Left lung (tissue), 14 donors: ENCODE measurements at places on chromosomes 2 and 18. TPM values are rescaled to one million over a fixed set of nuclear protein-coding genes. Genes with fewer than 3 reads are reported as not detected.

- DNase-seq, result no peak
- H3K27me3 ChIP-seq, result no peaks in the 10 kb centered on the region
- H3K4me3 ChIP-seq, result no peak overlapping the region
- H3K27ac ChIP-seq, result no peak overlapping the region
- no peaks in the 10 kb centered on the region for H3K4me1 ChIP-seq
Observed at GRCh38 chr2:160882906-160883305, 277.3 kb upstream of the TANK start.

DNA sequence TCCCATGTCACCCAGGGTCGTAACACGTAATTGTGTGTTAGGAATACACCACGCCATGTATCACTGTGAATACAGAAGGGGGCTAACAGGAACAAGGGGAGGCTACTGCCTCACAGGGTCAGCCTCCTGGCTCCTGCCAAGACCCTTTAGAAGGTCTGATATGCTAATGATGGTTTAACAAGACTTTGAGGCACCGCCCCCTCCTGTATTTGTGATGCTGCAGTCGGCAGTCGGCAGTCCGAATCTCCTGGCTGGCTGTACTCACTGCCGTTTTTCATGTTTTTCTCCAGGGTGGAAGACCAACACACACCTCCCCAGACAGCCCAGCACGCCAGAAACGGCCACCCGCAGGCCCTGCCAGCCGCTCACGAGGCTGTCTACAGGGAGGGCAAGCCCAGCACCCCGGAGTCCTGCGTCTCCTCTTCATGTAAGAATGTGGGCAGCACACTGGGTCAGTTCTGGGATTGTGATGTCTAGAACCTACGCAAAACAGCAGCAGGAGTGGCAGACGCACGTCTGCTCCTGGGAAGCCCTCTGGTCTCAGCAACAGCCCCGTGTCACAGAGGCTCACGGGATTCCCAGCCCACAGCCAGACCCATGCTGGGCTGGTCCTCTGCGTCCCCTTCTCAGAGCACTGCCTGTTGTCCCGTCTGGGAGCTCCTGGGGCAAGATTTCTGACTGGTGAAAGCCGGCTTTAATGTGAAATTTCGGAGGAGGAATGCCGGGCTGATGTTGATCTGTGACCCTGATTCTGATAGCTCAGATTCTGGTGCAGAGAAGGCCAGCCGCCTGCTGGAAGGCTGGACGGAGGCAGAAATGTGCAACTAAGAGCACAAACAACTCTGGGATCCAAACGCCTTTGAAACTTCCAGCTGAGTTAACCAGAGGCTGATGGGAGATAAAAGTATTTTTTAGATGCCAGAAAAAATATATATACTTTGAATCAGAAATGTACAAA lies 39.7 kb upstream of the B3GNT7 start:
- H3K36me3 ChIP-seq, result peaks cover 7% of the 10 kb centered on the region
- no peak overlapping the region for H3K4me3 ChIP-seq
- H3K4me1 ChIP-seq, result no peaks in the 10 kb centered on the region
- H3K27ac ChIP-seq, result no peak overlapping the region

Gene DIPK1C
- 0.20 TPM for polyA plus RNA-seq

Gene GLI2
- polyA plus RNA-seq, result 19.6 TPM

- no peak for DNase-seq
- H3K36me3 ChIP-seq, result no peaks in the 10 kb centered on the region
- H3K4me3 ChIP-seq, result no peak overlapping the region
- no peaks in the 10 kb centered on the region for H3K27me3 ChIP-seq
- no peak overlapping the region for H3K27ac ChIP-seq
Observed at GRCh38 chr2:10776231-10776977, 36.2 kb downstream of the PDIA6 start.

DNA sequence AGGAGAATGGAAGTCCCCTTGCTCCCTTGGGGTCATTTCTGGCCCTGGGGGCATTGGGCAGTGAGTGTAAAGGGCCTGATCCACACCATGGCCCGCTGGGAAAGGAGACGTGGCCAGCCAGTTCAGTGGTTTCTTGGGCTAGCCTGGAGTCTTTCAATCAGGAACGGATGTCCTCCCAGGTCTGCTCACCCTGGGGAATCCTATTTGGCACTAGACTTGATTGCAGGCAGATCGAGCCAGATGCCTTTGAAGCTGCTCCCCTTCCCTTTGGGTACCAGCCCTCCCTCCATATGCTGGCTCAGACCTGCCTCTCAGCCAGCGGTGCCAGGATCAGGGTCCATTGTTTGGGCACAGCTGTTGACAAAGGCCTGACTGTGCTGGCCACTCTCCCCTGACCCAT lies 11.0 kb downstream of the FBLN7 start:
- H3K4me3 ChIP-seq, result no peak overlapping the region
- DNase-seq, result no peak
- no peak overlapping the region for H3K27ac ChIP-seq
- H3K36me3 ChIP-seq, result no peaks in the 10 kb centered on the region
- H3K4me1 ChIP-seq, result no peaks in the 10 kb centered on the region

- H3K36me3 ChIP-seq, result no peaks in the 10 kb centered on the region
- H3K4me1 ChIP-seq, result no peaks in the 10 kb centered on the region
- no peaks in the 10 kb centered on the region for H3K27me3 ChIP-seq
- H3K27ac ChIP-seq, result no peak overlapping the region
- no peak for DNase-seq
Observed at GRCh38 chr2:235114286-235114685, 162.5 kb downstream of the SH3BP4 start.

DNA sequence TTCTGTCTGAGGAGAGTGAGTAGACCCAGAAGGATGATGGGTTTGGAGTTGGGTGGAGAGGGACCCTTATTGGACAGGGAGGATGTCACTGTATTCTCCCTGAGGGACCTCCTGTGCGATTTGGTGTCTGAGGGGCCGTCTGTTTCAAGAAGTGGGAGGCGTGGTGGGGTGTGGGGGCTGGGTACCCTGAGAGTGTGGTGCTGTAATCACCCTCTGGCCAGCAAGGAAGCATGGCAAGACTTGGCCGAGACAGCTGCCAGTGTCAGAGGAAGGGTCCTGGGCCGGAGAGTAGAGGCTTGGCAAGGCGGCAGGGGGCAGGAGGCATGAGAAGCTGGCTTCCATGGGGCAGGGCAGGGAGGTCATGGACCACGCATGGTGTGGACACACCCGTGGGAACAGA lies 43.1 kb downstream of the CTIF start:
- no peaks in the 10 kb centered on the region for H3K36me3 ChIP-seq
- no peaks in the 10 kb centered on the region for H3K4me1 ChIP-seq
- H3K4me3 ChIP-seq, result no peak overlapping the region
- no peak for DNase-seq

Gene CCDC178
- 2.2 TPM for polyA plus RNA-seq
